ENCODE measurements at places on chromosomes 3 and 15. TPM values are rescaled to one million over a fixed set of nuclear protein-coding genes. Genes with fewer than 3 reads are reported as not detected.

GRCh38 chr3:30626443-30627180 lies 20.2 kb downstream of the TGFBR2 start:
- no peaks in the 10 kb centered on the region for H3K27me3 ChIP-seq
- H3K4me1 ChIP-seq, result peaks cover 92% of the 10 kb centered on the region

- DNase-seq, result peak; percentile 9
- no peaks in the 10 kb centered on the region for H3K4me1 ChIP-seq
- no peak overlapping the region for H3K4me3 ChIP-seq
- no peaks in the 10 kb centered on the region for H3K27me3 ChIP-seq
- H3K36me3 ChIP-seq, result no peaks in the 10 kb centered on the region
Observed at GRCh38 chr15:48617619-48618018, 27.9 kb downstream of the FBN1 start.

DNA sequence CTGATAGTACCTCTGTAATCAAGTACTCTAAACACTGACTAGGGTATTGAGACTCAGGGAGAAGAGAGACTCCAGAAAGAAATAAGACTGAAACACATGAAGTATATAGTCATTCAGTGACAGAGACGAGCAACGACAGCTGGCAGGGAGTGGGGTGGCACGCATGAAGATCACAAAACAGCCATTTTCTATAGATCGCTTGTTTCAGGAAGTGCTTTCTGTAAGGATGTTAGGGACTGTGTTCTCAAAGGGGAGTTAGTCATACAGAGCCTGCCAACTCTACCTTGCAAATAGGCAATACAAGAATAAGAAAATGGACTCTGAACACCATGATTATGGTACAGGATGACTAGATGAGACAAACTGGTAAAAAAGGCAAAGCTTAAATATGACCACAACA lies 139.5 kb downstream of the TBL1XR1 start:
- peaks cover 19% of the 10 kb centered on the region for H3K36me3 ChIP-seq
- H3K27ac ChIP-seq, result peak overlapping the region; percentile 35
- H3K4me3 ChIP-seq, result no peak overlapping the region
- DNase-seq, result no peak
- no peaks in the 10 kb centered on the region for H3K4me1 ChIP-seq

- no peak overlapping the region for H3K27ac ChIP-seq
- H3K36me3 ChIP-seq, result no peaks in the 10 kb centered on the region
- peaks cover 50% of the 10 kb centered on the region for H3K4me1 ChIP-seq
- no peak for DNase-seq
- no peaks in the 10 kb centered on the region for H3K27me3 ChIP-seq
Observed at GRCh38 chr15:66906668-66907614, 158.5 kb upstream of the SMAD3 start.

DNA sequence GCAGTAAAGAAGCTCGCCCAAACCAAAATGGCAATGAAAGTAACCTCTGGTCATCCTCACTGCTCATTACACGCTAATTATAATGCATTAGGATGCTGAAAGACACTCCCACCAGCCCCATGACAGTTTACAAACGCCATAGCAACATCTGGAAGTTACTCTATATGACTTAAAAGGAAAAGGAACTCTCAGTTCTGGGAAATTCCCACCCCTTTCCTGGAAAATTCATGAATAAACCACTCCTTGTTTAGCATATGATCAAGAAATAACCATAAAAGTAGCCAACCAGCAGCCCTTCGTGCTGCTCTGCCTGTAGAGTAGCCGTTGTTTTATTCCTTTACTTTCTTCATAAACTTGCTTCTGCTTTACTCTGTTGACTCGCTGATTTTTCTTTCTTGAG lies 164.6 kb downstream of the SMAD6 start:
- DNase-seq, result peak; percentile 77
- H3K27me3 ChIP-seq, result no peaks in the 10 kb centered on the region
- H3K27ac ChIP-seq, result no peak overlapping the region
- no peak overlapping the region for H3K4me3 ChIP-seq
- H3K4me1 ChIP-seq, result peaks cover 28% of the 10 kb centered on the region

GRCh38 chr15:80660119-80660518 lies 35.0 kb upstream of the ABHD17C start:
- no peak overlapping the region for H3K27ac ChIP-seq
- DNase-seq, result no peak
- H3K36me3 ChIP-seq, result no peaks in the 10 kb centered on the region
- no peaks in the 10 kb centered on the region for H3K4me1 ChIP-seq
- H3K4me3 ChIP-seq, result no peak overlapping the region
- no peaks in the 10 kb centered on the region for H3K27me3 ChIP-seq

The SPPL2A gene
- 190 TPM for polyA plus RNA-seq

The ATP8B4 gene
- 6.1 TPM for polyA plus RNA-seq

- peaks cover 3% of the 10 kb centered on the region for H3K36me3 ChIP-seq
- no peaks in the 10 kb centered on the region for H3K27me3 ChIP-seq
Observed at GRCh38 chr3:160448845-160449635, 546 bp downstream of the TRIM59 start.

The SETD2 gene
- 3.1 TPM for polyA plus RNA-seq

The SLC22A13 gene
- 0.22 TPM for polyA plus RNA-seq

GRCh38 chr3:13537909-13538296 lies 11.0 kb upstream of the FBLN2 start:
- H3K4me1 ChIP-seq, result no peaks in the 10 kb centered on the region
- no peak overlapping the region for H3K4me3 ChIP-seq
- no peak for DNase-seq
- H3K27ac ChIP-seq, result no peak overlapping the region

The CCR2 gene
- 181 TPM for polyA plus RNA-seq

- no peaks in the 10 kb centered on the region for H3K36me3 ChIP-seq
- H3K4me1 ChIP-seq, result peaks cover 74% of the 10 kb centered on the region
- no peak overlapping the region for H3K4me3 ChIP-seq
Observed at GRCh38 chr15:67828969-67829646, 3.8 kb downstream of the SKOR1 start.

GRCh38 chr3:43620831-43621655 lies 768 bp downstream of the ANO10 start:
- H3K27me3 ChIP-seq, result no peaks in the 10 kb centered on the region
- DNase-seq, result no peak
- H3K27ac ChIP-seq, result no peak overlapping the region
- no peaks in the 10 kb centered on the region for H3K36me3 ChIP-seq
- H3K4me1 ChIP-seq, result peaks cover 35% of the 10 kb centered on the region

- no peaks in the 10 kb centered on the region for H3K27me3 ChIP-seq
- no peaks in the 10 kb centered on the region for H3K4me1 ChIP-seq
- H3K4me3 ChIP-seq, result no peak overlapping the region
- H3K27ac ChIP-seq, result no peak overlapping the region
Observed at GRCh38 chr3:19885468-19885867, 48.5 kb downstream of the EFHB start.

DNA sequence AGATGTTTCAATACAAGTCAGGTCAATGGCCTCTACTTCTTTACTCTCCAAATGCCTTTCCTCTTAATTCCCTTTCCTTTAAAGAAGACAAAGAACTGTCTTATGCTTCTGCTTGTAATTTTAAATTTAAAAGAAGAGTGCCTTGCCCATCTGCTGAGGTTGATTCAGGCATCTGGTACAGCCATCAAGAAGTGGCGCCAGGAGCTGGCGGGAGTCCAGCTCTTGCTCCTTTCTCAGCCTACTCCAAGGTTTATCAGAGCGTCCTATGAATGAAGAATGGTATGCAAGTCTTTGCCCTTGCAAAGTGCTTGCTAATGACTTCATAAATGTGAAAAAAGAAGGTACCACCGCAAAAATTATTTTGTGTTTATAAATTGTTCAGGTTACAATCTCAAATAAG lies 294.6 kb upstream of the TGFBR2 start:
- H3K27ac ChIP-seq, result no peak overlapping the region
- no peaks in the 10 kb centered on the region for H3K27me3 ChIP-seq
- H3K4me3 ChIP-seq, result no peak overlapping the region

The CDHR4 gene
- polyA plus RNA-seq, result not detected

- H3K36me3 ChIP-seq, result no peaks in the 10 kb centered on the region
- H3K27me3 ChIP-seq, result peaks cover 58% of the 10 kb centered on the region
- DNase-seq, result no peak
- no peak overlapping the region for H3K4me3 ChIP-seq
Observed at GRCh38 chr15:29969562-29970401, 113.0 kb upstream of the GOLGA8J start.

The SPATA16 gene
- not detected for polyA plus RNA-seq

The SLC24A1 gene
- polyA plus RNA-seq, result 1.7 TPM

- H3K27ac ChIP-seq, result no peak overlapping the region
- no peaks in the 10 kb centered on the region for H3K36me3 ChIP-seq
- DNase-seq, result no peak
- no peak overlapping the region for H3K4me3 ChIP-seq
- peaks cover 46% of the 10 kb centered on the region for H3K27me3 ChIP-seq
Observed at GRCh38 chr15:34496207-34496995, 58.8 kb upstream of the GOLGA8A start.

DNA sequence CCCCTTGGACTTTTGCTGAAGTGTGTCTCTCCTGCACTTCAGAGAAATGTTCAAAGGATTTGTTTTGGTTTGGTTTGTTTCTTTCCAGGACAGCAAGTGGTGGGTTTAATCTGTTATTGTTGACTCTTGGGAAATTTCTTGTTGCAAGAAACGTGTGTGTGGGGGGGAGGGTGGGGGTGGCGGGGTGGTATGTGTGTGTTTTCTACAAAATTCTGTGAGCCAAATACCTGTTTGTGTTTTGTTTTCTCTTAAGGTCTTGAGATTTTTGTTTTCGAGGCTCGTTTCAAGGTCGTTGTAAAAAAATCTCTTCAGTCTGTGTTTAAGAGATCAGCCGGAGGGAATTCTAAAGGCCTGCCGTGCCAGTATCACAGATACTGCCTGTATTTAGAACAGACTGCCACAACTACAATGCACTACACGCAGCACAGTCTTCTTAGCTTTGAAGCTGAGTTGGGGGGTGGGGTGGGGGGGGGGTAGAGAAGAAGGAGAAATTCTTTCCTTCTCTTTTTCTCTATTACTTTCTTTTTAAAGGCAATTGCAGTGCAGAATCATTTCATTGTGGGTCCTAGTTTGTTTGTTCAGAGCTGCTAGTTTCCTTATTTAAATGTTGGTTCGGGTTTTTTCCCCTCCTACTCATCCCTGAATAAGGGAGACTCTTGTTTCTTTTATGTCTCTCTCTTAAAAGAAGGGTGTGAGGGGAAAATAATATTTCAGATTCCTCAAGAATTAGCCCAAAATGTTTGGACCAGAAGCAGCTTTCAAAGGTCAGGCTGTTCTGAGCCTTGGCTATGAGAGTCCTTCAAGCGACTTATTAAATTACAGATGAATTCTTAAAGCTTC lies 1.4 kb upstream of the BCL6 start:
- peaks cover 36% of the 10 kb centered on the region for H3K4me1 ChIP-seq
- no peaks in the 10 kb centered on the region for H3K27me3 ChIP-seq
- H3K36me3 ChIP-seq, result no peaks in the 10 kb centered on the region
- H3K4me3 ChIP-seq, result peak overlapping the region; percentile 80
- no peak for DNase-seq

GRCh38 chr15:72315706-72316370 lies 4.1 kb downstream of the CELF6 start:
- no peak overlapping the region for H3K4me3 ChIP-seq
- H3K36me3 ChIP-seq, result no peaks in the 10 kb centered on the region
- peaks cover 8% of the 10 kb centered on the region for H3K4me1 ChIP-seq
- no peak for DNase-seq

The ADAMTS7 gene
- polyA plus RNA-seq, result not detected

- H3K27me3 ChIP-seq, result no peaks in the 10 kb centered on the region
- no peak overlapping the region for H3K27ac ChIP-seq
- DNase-seq, result no peak
- H3K36me3 ChIP-seq, result no peaks in the 10 kb centered on the region
- H3K4me1 ChIP-seq, result peaks cover 35% of the 10 kb centered on the region
- H3K4me3 ChIP-seq, result no peak overlapping the region
Observed at GRCh38 chr3:153625506-153625905, 463.5 kb downstream of the RAP2B start.

DNA sequence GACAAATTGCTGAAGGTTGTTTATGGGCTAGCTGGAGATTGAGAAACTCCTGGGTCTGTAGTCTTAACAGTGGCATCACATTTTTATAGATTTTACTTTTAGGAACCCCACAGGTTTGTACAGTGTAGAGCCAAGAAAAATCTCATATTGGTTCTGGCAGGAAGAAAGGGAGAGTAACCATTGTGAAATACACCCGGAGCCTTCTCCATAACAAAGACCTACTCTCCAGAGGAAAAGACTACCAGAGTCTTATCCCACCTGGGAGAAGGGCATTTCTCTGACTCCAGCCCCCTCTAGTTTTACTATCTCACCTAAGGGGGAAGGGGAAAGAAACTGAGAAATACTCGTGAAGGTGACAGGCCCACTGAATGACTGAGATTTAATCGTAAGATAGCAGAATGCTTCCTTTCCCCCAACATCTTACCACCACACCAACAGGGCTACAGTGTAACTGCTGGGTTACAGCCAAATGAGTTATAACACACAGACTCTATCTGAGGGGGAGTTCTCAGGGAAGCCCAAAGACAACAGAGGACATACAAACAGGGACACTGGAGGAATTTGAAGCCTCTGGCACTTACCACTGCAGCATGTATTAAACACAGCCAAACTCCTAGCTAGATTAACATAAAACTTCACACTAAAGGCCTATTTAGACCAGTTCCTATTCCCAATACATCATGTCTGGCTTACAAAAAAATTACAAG lies 56.1 kb downstream of the SYN2 start:
- H3K36me3 ChIP-seq, result no peaks in the 10 kb centered on the region
- DNase-seq, result no peak
- H3K27me3 ChIP-seq, result peaks cover 16% of the 10 kb centered on the region
- H3K4me1 ChIP-seq, result no peaks in the 10 kb centered on the region
- H3K4me3 ChIP-seq, result no peak overlapping the region

DNA sequence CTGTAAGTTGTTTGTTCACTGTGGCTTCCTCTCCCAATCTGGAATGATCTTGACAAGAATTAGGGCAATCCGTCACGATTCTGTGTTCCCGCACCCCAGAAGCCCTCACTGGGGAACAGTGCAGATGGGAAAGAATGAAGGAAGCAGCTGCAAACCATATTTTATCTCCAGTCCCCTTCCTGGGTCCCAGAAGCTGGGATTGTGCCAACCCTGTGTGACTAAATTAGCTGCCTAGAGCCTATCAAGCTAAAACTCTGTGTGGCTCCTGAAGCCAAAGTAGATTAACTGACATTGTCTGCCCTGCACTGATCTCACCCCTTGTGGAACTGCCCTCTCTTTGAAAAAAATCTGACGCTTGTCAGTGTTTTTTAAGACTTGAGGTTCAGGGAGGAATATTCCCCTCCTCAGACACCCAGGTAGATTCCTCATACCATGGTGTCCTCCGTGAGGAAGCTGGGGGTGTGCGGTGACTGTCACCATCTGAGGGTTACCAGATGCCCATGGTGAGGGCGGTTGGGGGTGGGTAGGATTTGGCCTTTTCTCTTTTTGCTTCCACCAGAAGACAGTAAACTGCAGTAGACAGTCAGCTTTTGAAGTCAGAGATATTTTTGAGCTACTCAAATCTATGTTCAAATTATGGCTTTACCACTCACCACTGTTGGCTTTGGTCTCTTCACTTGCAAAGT lies 358.3 kb upstream of the TPM1 start:
- no peaks in the 10 kb centered on the region for H3K4me1 ChIP-seq
- no peaks in the 10 kb centered on the region for H3K36me3 ChIP-seq

The TASOR gene
- polyA plus RNA-seq, result 10.8 TPM

Data from CD14-positive monocyte (primary cell).